ENCODE measurements at places on chromosomes 4 and X.

DNA sequence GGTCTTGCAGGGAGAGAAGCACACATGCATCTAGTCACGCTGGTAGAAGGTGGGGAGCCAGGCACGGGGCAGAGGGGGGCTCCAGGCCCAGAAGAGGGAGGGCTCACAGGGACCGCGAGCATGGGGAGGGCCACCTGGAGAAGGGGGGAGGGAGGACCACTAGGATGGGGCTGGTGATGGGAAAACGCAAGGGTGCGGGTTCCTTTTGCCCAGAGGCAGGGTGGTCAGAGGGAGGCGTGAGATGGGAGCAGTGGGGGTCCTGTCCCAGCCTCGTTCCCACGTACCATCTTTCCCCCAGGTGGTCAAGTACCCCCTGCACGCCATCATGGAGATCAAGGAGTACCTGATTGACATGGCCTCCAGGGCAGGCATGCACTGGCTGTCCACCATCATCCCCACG lies 30.7 kb downstream of the WFS1 start:
- DNase-seq = no peak

GRCh38 chr4:184896868-184897715 lies 71.3 kb upstream of the ACSL1 start:
- DNase-seq = no peak

GRCh38 chrX:16466640-16467432 lies 183.1 kb upstream of the S100G start:
- DNase-seq = no peak

- DNase-seq = no peak
Observed at GRCh38 chr4:71259911-71260331, 78.9 kb upstream of the SLC4A4 start.

- DNase-seq = no peak
Observed at GRCh38 chr4:62360156-62360545, 1160.0 kb downstream of the ADGRL3 start.

DNA sequence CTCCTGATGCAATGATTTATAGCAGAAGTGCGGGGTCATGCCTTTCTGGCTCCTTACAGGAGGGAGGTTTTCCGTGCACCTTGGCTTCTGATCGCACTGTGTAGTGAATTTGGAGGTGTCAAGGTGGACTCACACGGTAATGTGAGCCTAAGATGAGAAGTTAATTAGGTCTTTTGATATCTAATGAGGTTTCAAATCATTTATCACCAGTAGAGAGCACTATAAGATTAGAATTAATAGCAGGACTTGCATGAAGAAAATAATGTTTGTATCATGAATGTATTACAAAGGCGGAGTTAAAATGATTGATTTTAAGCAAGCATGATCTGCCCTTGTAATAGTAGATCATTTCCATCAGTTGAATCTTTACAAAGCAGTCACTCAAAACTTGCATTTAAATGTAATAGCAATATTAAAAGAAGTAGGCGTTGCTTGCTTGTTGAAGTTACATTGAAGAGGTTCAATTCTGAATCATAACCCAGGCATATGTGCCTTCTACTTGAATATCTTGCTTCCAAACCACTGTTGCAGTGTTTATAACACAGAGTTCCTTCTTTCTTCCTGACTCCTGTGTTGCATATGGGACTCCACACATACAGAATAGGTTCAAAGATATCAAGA lies 152.1 kb downstream of the FMR1NB start:
- peak; percentile 51 for DNase-seq

DNA sequence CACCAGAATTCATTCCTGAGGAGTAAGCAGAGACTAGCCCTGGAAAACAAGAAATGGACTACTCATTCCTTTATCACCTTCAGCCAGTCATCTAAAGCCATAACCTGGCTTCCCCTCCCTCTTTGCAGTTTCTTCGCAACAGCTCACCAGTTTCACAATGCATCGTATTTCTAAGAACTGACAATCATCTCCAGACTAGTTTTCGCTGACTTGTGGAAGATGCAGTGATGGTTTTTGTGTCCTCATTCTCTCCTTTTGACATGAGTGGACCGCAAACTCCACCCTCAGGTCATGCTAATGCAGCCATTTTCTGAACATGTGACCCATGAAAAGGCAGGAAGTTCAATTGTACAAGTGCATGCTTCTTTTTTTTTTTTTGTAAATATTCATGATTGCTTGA lies 1203.5 kb downstream of the PCDH7 start:
- no peak for DNase-seq

DNA sequence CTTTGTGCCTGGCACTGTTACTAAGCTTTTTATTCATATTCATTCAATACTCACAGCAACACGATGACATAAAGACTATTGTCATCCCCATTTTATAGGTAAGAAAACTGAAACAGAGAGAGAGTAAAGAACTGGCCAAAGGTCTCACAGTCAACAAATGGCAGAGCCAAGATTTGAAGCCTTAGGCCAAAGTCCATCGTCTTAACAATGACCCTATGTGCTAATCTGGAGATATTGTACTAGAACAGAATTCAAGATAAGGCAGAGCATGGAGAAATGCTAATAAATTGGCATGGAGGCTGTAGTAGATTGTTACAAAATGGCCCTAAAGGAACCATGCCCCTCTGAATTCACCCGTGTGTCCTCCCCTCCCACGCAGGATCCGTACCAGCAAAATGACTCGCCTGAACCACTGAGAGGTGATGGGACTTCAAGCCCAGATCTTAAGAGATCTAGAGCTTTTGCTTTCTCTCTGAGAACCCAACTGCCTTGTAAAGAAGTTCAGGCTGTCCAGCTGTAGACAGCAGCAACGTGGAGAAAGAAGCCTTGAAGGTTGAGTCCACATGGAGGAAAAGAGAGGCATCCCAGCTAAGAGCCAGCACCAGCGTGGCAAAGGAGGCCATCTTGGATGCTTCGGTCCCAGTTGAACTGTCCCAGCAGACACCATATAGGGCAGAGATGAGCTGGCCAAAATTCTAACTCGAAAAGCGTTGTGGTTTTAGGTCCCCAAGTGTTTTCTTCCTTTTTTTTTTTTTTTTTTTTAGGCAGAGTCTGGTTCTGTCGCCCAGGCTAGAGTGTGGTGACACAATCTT lies 52.8 kb upstream of the RBM47 start:
- DNase-seq = no peak

All from NAMALWA (cell line).